Stimulated activated CD8-positive, alpha-beta memory T cell treated with anti-CD3 and anti-CD28 coated beads, Interleukin-2, amount 100 ng/mL, for 48 hours (primary cell): ENCODE measurements at places on chromosomes 1 and 21.

DNA sequence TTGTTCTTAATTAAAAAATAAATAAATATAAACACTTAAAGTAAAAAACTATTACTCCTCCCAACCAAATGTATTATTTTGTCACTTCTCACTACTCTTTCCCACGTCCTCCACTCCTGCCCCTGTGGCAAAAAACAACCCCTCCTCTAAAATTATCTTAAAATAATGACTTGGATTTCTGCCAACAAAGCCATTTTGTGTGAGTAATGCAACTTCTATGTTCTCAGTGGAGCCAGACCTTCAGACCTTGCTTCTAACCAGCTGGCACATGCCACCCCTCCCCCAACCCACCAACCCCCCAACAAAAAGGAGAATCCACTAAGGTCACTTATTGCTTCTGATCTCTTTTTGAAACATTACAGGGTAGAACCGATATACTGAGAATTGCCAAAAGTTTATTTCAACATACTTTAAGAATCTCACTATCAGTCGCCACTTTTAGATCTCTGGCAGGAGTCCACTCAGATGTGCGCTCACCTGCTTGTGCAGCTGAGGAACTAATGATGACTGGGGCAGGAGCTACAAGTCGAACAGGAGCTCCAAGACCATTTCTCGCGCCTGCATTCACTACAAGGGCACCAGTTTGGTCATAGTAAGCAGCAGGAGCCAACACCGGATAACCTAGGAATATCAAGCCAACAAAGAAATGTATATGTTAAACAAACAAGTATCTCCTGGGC lies 58.3 kb upstream of the SDC3 start:
- no peak for DNase-seq

DNA sequence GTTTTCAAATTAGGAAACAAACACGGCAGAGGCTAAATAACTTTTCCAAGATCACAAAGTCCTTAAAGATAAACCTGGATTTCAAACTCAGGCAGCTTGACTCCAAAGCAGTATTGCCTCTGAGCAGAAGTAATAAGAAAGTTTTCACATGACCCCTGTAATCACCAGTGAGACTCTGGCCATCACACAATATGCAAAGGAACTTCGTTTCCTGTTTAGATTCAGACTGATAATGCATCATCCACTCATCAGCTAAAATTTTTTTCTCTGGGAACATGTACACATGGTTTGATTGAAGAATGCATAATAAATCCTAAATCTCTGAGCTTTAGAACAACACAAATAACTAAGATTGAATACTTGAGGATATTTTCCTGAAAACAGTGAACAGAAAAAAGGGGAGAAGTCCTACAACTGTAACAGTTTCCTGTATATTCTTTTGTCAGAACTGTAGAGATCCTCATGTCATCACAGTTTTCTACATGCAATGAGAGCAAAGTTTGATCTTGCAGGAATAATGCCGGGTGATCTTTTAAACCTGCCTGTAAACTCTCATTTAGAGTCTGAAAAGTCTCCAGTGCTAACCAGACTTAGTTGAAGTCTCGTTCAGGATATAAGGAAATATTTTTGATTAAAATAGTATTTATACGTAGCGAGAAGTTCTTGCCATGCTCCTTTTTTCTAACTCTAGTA lies 225.3 kb downstream of the SPATA17 start:
- no peak for DNase-seq

DNA sequence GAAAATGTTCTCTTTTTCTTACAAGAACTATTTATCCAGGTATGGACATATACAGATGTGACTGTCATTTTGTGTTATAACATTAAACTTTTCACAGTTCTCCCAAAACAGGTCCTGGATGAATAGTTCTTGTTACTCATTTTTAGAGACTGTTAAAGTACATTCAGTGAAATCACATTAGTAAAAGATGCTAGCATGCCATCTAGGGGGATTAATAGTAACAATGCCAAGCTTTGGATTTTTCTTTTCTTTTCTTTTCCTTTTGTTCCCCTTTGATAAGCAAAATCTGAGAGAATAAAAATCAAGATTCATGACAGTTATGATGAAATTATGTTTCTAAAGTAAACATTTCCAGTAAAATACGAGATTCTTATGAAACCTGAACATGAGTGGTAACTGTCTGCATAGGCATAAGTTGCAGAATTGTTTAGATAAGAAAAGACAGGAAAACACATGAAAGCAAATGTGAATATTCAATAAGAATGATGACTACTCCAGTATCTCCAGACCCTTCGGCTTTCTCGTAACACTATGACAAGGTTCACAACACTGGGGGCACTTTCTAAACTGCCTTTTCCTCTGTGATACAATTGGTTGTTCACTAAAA lies 77.5 kb downstream of the TPR start:
- no peak for DNase-seq

GRCh38 chr1:10575616-10576015 lies 100.9 kb downstream of the PEX14 start:
- no peak for DNase-seq

- no peak for DNase-seq
These were observed 59.5 kb upstream of the LAMC2 start for GRCh38 chr1:183126528-183126927.
